ENCODE measurements at places on chromosomes 3 and 15.

- no peak for DNase-seq
Measured at GRCh38 chr3:16911916-16912315, 27.2 kb downstream of the PLCL2 start.

- DNase-seq, result no peak
Measured at GRCh38 chr3:8589880-8590556, 54.6 kb downstream of the SSUH2 start.

- no peak for DNase-seq
Measured at GRCh38 chr3:138360869-138361525, 12.6 kb downstream of the MRAS start.

DNA sequence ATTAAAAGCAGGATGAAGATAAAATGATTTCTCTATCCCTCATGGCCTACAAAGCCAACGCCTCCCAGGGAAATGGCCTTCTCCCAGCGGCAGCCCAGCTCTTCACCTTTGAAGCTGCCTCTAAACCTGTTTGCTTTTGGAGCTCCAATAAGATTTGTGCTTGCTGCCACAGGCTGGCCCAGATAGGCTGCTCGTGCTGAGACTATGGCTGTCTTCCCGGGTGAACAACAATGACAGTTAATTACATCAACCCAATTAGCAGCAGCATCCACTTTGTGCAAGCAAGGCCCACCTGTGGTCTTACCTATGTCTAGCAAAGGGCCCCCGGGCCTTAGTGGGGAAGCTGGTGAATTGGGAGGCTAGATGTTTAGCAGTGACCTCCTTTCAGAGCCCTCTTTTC is 179.6 kb downstream of the P3H2 start:
- no peak for DNase-seq

DNA sequence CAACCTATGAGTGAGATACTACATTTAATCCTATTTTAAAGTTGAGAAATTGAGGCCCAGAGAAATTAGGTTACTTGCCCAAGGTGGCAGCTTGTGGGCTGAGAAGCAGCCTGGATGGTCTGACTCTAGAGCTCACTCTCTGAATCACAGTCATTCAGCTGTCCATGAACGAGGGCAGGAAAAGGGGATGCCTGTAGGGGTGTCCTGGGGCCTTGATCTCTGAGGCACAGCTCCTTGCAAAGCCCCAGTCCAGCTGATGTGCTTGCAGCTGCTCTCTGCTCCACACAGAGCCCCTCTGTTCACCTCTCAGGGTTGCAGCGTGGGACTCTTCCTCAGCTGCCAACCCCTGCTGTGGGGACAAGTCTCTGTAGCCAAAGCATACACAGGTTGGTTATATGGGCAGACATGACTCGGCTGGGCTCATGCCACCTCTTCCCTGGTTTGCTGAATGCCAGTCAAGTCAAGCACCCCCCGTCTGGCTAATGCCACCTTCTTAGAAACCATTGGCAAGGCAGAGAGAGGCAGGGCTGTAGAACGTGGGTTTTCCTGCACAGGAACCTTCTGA is 56.8 kb downstream of the GASK1A start:
- DNase-seq, result no peak

GRCh38 chr3:18655827-18656226 is 230.7 kb upstream of the SATB1 start:
- no peak for DNase-seq

GRCh38 chr15:99566157-99566897 is 543 bp downstream of the MEF2A start:
- DNase-seq, result no peak

DNA sequence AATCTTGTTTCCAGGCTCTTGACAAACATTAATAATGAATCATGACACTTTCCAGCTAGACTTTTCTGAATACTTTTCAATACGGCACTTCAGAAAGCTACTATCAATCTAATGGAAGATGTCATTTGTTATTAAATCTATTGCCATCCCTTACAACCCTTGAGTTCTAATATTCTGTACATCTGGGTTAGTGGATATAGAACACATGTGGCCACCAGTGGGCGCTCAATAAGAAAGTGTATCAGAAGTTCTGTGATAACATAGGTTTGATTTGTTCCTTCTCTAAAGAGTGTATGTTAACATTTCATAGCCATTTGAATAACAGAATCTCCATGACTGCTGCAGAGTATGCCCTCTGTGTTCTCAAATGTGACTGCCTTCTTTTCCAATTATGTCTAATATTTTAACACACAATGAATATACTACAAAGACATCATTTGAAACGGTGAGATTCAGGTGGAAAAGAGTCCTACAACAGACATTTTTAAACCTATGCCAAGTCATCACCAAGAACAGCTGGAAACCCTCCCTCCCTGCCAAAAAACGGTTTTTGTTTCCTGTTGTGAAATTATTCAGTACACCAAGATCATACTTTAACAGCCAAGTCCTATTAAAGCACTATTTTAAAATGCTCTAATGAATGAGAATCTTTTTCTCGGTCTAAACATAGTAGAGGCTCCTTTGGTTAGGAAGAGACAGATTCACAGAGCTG is 22.2 kb downstream of the ALDH1A2 start:
- no peak for DNase-seq

DNA sequence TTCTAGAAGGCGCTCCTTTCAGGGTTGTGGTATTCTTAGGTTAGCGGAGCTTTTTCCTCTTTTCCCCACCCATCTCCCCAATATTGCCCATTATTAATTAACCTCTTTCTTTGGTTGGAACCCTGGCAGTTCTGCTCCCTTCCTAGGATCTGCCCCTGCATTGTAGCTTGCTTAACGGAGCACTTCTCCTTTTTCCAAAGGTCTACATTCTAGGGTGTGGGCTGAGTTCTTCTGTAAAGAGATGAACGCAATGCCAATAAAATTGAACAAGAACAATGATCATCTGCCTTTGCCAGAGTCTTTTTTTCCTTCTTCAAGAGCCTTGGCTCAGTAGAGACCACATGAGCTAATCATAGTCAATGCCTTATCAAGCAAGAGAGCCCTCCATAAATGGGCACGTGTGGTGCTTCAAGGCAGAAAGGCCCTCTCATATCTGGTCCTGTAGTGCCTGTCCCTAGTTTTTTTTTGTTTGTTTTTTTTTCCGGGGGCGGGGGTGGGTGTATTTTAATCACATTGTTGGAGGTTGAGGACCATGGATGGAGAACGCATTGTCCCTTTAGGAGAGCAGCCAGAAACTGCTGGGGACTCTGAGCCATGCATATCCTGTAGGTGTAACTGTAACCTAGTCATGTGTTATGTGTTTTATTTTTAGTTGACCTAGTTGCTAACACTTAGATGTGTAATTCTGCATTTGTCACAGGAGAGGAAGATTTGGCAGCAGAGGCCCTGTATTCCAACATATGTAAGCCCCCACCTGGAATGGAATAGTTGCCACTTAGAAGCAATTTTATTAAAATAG is 64.7 kb upstream of the ACAD9 start:
- no peak for DNase-seq

DNA sequence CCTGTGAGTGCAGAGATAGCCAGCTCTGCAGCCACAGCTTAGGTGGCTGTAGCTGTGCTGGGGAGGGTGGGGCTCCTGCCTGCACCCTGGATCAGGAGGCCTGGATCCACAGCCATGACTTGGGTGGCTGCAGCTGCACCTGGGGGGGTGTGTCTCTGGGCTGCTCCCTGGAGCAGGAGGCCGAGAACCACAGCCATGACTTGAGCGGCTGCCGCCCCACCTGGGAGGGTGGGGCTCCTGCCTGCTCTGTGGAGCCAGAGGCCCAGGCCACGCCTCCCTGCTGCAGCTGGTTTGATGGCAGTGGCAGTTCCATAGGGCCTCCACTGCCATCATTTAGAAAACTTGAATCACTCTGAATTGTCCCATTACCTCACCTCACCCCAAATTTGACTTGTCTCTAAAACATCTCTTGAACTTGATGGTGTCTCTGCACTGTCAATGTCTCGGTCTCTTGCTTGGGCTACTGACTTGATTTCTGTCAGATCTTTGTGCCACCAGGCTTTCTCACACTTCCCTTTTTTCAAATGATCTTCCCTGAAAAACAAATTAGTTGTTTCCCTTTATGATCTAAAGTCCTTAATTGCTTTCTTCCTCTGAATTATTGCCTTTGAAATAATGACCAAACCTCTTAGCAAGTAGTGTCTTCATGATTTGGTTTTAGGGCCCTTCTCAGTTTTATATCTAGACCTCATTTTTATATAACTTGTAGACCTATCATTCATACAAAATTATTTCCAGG is 313.2 kb upstream of the MME start:
- no peak for DNase-seq

- DNase-seq, result no peak
Measured at GRCh38 chr3:129553719-129554118, 10.7 kb downstream of the H1-8 start.

DNA sequence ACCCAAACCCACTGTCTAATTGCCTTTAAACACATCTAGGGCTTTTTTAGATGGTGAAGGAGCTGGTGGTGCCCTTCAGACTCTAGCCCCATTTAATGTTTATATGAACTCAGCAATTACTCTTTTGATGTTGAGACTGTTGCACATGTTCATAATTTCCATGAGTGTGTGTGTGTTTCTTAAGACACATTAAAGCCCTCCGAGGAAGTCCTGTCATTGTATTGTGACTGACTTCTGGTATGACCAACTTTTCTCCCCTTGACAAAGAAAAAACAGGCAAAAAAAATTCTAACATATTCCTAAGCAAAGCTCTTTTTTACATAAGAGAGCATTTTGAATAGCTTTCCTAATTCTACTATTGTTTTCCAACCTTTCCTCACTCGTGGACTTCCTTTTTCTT is 91.6 kb downstream of the FLNB start:
- no peak for DNase-seq

DNA sequence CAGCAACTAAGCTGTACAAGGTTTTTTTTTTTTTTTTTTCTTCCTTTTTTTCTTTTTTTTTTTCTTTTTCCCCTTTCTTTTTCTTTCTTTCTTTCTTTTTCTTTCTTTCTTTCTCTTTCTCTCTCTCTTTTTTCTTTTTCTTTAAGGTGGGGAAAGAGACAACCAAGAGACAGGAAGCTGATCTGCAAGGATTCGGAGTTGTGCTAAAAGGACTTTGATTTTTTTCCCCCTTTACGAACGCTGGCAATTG is 148 bp downstream of the RBMS3 start:
- DNase-seq, result no peak

DNA sequence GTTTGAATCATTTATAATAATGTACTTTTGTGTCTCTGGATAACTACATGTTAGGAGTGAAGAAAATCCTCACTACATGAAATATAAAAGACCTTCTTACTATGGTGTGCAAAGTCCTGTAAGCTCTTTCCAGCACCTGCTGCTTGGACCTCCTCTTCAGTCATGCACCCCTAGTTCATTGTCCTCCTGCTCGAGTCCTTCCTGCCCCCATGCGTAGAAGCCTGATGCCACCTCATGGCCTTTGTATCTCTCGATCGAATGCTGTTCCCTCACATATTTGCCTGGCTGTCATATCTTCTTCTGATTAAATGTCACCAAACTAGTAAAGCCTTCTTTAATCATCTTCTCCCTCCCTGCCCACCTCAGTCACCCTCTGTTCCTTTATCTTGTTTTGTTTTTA is 49.9 kb upstream of the SUCLG2 start:
- DNase-seq, result no peak
